ENCODE measurements at places on chromosomes 2 and 18. TPM values are rescaled to one million over a fixed set of nuclear protein-coding genes. Genes with fewer than 3 reads are reported as not detected.

GRCh38 chr2:235149240-235149659 is 197.4 kb downstream of the SH3BP4 start:
- DNase-seq: no peak

DNA sequence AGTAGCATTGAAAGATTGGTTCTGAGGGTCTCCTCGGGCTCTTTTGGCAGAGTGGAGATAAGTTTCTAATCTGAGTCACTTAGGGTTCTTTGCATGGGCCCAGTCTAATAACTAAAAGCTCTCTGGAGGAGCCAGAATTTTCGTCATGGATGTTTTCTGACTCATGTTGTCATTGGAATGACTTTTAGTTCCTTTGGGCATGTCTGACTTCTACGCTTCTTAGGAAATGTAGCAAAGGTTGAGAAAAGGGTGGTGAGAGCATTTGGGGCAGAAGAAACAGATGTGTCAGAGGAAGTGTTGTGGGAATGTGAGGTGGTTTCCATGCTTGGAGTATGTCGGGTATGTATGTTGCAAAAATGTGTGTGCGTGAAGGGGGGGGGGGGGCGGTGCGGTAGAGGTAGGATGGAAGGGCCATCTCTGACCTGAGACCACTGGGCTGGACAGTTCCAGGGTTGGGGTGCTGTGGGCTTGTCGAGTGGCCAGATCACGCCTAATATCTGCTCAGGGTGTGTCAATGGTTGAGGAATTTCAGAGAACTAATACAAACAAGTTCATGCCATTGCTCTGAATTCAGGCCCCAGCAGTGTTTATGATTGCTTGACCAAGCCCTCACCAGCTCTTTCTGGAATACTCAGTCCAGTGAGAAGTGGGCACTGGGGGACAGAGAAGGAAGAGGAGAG is 26.9 kb downstream of the KLHL29 start:
- DNase-seq: no peak

DNA sequence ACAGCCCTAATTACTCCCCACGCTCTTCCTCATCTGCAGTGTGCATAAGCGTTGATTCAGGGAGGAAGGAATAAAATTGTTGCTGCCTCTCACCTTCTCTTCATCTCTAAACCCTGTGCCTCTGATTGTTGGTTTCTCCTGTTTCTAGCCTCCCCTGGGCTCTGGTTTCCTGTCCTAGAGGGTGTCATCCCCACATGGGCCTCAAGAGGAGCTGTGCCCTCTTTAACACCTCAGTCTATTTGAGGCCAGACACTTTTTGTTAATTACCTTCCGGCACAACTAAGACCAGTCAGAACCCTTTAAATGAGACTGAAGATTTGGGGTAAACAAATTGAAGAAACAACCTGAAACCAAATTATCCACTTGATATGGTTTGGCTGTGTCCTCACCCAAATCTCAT is 9.7 kb downstream of the CTAGE1 start:
- no peak for DNase-seq

GRCh38 chr2:120926463-120927264 is 191.0 kb downstream of the GLI2 start:
- DNase-seq: no peak

DNA sequence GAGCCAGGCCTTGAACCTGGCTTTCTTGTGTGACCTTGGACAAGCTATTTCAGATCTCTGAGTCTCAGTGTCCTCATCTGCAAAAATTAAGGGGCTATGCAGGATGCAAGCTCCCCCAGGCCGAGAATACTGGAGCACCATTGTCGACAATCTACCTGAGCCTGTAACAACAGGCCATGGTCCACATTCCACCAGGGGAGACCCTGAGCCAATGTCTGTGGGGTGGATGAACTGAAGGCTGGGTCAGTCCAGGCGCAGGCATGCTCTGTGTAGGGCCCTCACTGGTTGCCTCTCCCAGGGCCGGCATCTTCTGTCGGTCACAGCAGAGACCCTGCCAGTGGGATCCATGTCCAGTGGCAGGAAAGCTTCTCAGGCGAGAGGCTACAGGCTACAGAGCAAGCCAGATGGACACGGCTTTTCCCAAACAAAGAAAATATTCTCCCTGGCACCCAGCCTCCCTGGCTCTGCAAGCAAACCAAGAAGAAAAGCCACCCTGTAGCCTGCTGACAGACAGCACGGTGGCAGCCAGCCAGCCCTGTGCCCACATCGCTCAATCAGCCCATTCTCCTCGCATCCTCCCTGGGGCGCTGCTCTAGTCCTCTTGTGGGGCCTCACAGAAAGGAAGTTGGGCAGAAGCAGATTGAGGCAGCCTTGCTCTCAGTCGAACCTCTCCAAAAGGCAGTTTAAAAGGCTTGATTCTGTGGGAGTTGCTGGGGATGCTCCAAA is 48.7 kb upstream of the FZD7 start:
- no peak for DNase-seq

GRCh38 chr2:241908686-241909420 is 39.3 kb downstream of the RTP5 start:
- no peak for DNase-seq

GRCh38 chr2:120771781-120772208 is 36.1 kb downstream of the GLI2 start:
- DNase-seq: no peak

DNA sequence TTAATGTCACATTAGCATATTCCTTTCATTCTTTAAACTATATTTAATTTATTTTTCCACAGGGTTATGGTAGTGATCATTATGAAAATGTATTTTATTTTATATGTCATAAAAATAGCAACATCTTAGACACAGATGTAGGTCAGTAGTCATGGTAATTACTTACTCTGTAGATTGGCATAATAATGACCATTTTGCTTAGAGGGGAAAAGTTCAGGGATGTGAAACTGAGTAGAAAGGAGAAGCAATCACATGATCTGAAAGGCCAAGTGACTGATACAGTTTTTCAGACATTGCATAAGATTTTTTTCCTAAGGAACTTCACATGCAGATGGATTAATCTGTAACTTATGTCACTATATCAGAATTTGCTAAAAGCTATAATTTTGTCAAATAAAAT is 286.9 kb downstream of the CTNNA2 start:
- no peak for DNase-seq

DNA sequence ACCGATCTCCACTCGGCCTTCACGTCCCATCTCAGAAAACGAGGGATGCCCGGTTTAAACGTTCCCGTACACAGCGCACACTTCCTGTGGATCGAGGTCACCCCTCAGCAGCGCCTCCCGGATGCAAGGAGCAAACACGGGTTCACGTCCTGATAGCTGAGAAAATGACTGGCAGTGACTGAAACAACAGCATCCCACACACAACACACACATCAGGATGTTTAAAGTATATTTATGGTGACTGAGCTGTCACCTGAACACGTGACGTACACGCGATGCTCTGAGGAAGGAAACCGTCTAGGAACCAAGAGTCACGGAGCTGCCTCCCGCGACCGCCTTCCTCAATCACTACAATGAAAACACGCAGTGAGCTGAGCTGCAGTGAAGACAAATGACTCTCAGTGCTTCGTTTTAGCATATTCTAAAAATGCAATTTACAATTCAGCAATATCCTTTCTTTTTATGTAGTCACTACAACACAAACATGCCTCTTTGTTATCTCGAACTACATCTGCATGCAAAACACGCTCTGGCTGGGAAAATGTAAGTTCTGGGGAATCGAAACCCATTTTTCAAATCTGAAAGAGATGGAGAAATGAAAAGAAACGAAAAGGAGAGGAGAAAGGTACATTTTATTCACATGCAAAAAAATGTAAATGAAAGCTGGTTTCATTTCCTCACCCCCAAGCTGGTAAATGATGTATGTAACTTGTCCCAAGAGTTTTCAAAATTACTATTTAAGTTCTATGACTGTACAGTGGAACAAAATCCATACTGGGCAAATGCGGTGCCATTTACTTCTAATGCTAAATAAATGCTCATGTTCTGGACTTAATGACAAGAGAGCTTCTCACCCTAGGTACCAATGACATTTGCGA is 19.8 kb downstream of the HDAC4 start:
- no peak for DNase-seq

LBX2 gene
- total RNA-seq: 0.59 TPM

GRCh38 chr2:10536569-10537133 is 88.5 kb upstream of the ODC1 start:
- DNase-seq: no peak

DNA sequence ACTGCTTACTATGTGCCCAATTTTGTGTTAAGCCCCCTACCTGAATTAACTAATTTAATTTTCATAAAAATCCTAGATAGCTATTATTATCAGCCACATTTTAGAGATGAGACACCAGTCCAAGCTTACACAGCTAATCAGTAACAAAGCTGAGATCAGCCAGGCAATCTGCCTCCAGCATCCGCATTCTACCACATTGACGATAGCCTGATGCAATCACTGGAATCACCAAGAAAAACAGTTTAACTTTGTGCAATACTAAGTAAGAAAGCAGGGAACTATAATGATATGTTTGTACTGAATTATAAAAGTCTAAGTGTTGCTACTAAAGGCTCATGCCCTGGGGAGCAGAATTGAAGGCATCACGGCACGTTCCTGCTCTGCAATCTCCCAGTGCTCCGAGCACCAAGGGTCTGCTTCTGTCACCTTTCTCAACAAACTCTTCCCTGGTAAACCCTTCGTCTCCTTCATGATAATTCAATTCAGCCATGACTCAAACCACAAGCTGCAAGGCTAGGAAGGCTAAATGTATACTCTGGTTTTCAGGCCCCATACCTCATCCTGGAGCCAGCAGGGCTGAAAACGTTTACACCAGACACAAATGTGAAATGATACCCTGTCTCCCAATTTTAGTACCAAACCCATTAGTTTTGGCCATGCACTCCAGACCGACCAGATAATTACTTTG is 19.4 kb downstream of the KANSL3 start:
- no peak for DNase-seq

GPR55 gene
- not detected for total RNA-seq

DNA sequence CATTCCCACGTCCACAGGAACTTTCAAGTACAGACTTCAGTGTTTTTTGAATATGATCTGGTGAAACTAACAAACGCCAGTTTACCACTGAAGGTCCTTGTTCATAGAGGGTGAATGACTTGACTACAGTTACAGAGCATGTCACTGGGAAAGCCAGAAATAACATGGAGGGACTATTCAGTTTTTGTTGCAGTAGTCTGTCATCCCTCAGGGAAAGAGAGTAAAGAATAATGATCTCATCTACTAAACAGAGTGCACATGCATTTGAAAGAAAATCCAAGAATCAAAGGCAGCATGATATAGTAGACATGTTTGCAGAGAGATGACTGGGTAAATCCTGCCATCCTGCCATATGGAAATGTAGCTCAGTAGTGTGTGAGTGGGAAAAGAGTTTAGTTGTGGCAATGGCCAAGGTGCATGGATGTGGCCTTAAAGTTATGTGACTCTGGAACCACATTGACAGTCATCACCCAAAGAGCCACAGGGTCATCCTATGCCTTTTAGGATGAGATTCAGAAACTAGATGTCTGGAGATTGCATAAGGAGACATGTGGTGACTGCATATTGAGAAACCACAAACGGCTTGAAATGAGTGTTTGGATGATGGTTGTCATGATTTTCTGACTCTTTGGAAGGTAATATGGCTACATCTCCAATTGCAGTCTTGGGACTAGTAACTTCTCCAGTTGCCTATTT is 125.3 kb upstream of the ZEB2 start:
- DNase-seq: no peak

KLHL30 gene
- total RNA-seq: 111 TPM

GRCh38 chr18:35661483-35662146 is 80.1 kb downstream of the GALNT1 start:
- no peak for DNase-seq

DNA sequence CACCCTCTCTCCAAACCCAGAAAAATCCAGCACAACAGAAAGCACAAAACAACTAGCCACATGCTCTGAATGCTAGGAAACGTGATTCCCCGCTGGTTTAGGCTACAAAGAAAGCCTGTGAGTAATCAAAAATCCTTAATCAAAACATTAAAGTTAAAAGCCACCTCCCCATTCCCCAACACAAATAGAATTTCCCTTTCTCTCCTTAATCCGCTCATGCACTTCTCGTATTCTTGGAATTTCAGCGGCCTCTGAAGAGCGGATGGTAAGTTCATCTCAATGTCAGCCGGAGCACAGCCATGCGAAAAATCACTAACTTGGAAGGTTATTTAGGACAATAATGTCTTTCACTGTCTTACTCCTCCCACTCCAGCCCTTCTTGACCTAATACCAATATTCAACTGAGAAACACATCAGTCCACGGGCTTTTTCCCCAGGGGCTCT is 126.7 kb downstream of the OSBPL1A start:
- no peak for DNase-seq

GRCh38 chr2:76318848-76319360 is 608.2 kb upstream of the GCFC2 start:
- DNase-seq: no peak

DNA sequence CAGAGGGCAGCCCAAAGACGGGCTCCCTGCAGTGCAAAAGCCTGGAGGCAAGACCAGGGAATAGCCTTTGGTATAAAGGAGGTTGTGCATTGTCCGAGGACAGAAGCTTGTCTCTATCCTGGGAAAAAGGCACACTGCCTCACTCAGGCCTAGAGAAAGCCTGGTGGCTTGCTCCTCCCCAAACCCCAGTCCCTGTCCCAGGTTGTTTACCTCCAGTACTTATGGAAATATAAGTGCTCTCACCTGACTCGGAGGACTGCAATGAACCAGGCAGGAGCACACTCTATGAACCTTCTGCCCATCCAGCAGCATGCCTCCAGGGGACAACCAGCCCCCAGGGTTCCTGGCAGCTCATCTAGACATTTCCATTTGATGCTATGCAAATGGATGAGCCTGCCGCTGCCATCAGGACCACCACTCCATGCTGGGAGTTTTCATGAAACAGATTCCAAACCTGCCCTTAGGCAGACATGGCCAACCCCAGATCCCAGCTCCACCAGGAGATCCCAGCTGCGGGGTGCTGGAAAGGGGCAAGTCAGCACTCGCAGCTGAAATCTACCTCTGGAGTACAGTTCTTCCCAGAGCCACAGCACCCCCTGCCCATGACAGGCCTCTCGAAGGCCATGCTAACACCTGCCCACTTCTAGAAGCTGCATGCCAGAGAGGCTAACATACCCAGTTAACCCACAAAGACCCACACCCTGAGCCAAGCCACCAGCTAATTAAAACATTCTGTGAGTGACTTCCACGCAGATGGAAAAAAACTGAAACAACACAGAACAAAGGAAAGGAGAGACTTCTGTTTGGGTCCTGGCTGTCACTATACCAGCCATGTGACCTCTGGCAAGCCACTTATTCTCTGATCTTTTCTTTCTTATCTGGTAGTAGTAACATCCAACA is 101.7 kb downstream of the TTC32 start:
- no peak for DNase-seq

GRCh38 chr2:232857158-232857563 is 12.9 kb upstream of the SNORC start:
- peak; percentile 59 for DNase-seq

- no peak for DNase-seq
Observed at GRCh38 chr18:80241919-80242777, 5.2 kb downstream of the PARD6G start.

UGT1A1 gene
- total RNA-seq: 0.20 TPM

TP53I3 gene
- total RNA-seq: 5.4 TPM

- DNase-seq: no peak
Observed at GRCh38 chr2:62270728-62271127, 74.8 kb downstream of the B3GNT2 start.
